ENCODE measurements at places on chromosomes 13 and 19. TPM values are rescaled to one million over a fixed set of nuclear protein-coding genes. Genes with fewer than 3 reads are reported as not detected.

The ZNF557 gene
- total RNA-seq, result 9.6 TPM

The MEIOSIN gene
- total RNA-seq, result not detected

The GJB2 gene
- 39.0 TPM for total RNA-seq

The GPR183 gene
- 2.5 TPM for total RNA-seq

The ZNF90 gene
- total RNA-seq, result 3.4 TPM

The CYP2A13 gene
- not detected for total RNA-seq

The TTC9B gene
- total RNA-seq, result 0.45 TPM

The ATP8B3 gene
- total RNA-seq, result 0.84 TPM

The C19orf73 gene
- total RNA-seq, result 1.8 TPM

The PSG3 gene
- total RNA-seq, result not detected

The PSENEN gene
- 82.2 TPM for total RNA-seq

The ZNF667 gene
- 0.34 TPM for total RNA-seq

The LRG1 gene
- total RNA-seq, result 11.6 TPM

The PRR22 gene
- total RNA-seq, result 2.6 TPM

The ZNF296 gene
- 6.1 TPM for total RNA-seq

The CPB2 gene
- total RNA-seq, result not detected

The ADAMTS10 gene
- total RNA-seq, result 4.2 TPM

The NANOS3 gene
- total RNA-seq, result not detected

The C19orf38 gene
- total RNA-seq, result 0.49 TPM

The CAPN12 gene
- 10.2 TPM for total RNA-seq

The ZNF541 gene
- total RNA-seq, result not detected

The FXYD1 gene
- total RNA-seq, result 7.7 TPM

The CYSLTR2 gene
- total RNA-seq, result 0.36 TPM

The ABHD8 gene
- 5.6 TPM for total RNA-seq

The WDR18 gene
- total RNA-seq, result 28.1 TPM

The CEACAM7 gene
- total RNA-seq, result 2,156 TPM
